ENCODE measurements at places on chromosomes 1 and 21.
A peak's percentile ranks its signal among the peaks of the same experiment; 100 is the strongest.

GRCh38 chr1:203828002-203828401 is 32.6 kb downstream of the ZBED6 start:
- DNase-seq = no peak

DNA sequence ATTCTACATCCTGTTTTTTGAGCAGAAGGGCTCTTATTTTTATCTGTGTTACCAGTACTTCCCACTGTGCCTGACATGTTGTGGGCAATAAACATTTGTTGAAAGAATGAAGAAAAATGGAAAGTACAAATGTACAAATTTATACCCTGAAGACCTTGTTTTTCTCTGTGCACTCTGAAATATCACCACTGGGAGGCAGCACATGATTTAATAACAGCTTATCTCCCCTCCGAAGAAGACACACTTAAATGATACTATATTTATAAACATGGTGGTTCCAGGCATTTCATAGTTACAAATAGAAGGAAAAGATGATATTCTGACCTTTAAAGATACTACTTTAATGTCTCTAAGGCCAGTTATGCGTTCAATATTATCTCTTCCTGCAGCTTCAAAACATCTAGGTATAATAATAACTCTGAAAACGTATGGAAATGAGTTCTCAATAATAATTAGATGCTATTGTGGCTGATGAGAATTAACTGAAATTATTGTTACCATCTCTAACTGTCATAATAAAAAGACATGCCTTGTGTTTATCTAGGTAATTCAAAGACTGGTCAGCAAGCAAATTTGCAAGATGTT is 12.8 kb downstream of the DYNLT5 start:
- DNase-seq = peak; percentile 37

DNA sequence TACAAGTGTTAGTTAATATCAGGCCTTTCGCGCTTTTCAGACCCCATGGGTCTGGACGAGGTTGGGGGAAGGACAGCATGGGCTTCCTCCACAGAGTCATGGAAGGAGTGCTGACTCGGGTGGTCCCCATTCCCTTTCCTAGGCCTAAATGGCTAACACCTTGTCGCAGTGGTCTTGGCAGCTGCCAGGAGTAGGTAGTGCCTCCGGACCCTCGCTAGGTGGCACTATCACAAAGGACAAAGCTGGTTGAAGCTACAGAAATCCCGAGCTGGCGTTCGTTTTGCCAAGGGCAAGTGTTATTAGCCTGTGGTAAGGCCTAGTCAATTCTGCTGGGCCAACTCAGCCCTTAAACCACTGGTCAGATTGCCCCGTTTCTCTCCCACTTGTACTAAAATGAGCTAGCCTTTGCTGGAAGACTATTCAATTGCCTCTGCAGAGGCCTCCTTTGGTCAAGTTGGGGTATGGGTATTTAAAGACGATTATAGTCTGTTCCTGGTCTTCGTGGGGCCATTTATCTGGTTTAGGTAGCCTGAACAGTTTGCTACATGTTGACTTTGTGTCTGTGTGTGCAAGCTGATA is 1.1 kb upstream of the UBE2Q1 start:
- DNase-seq = peak; percentile 89

GRCh38 chr1:221692643-221693042 is 49.2 kb downstream of the DUSP10 start:
- no peak for DNase-seq

DNA sequence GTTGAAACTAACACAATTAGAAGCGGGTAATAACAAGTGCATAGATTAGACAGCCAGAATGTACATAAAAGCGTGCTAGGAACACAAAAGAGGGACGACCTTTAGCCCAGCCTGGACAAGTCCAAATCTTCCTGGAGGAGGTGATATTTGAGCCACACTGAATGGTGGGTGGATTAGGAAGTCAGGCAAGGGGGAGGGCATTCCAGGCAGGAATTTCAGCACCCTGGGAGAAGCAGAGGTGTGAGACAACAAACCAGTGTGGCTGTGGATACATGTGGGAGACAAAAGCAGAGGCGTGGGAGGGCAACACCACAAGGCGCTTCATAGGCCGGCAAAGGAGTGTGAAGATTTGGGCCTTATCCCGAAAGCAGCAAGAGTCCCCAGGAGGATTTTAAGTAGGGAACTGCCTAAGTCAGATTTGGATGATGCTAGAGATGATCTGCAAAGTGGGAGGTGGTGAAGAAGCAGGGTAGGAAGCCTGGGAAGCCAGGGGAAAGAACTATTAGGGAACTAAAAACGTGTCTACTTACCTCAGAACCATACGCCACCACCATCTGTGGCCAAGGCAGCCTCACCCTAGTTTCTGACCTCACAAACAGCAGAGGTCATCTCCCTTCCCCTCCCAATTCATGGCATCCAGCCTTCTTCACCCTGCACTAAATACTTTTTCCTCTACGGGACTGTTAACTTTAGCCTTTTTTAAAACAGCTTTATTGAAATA is 81.8 kb downstream of the GLUL start:
- no peak for DNase-seq
